Placental pericyte (primary cell): ENCODE measurements at places on chromosomes 16 and 17. TPM values are rescaled to one million over a fixed set of nuclear protein-coding genes. Genes with fewer than 3 reads are reported as not detected.

NUBP1 gene
- total RNA-seq = 18.8 and 25.2 TPM in 2 replicates

MT4 gene
- total RNA-seq = not detected in 2 replicates

RNF112 gene
- 0.22 and 0.29 TPM in 2 replicates for total RNA-seq

ZFP3 gene
- 1.1 and 1.8 TPM in 2 replicates for total RNA-seq

TNFAIP1 gene
- 35.9 and 71.3 TPM in 2 replicates for total RNA-seq
